ENCODE measurements at places on chromosomes 7 and 10. TPM values are rescaled to one million over a fixed set of nuclear protein-coding genes. Genes with fewer than 3 reads are reported as not detected.

MUC12 gene
- total RNA-seq: not detected

PTPRE gene
- 27.6 TPM for total RNA-seq

NUTM2D gene
- total RNA-seq: 4.9 TPM

DPP6 gene
- not detected for total RNA-seq

LMOD2 gene
- not detected for total RNA-seq

DPYSL4 gene
- 1.8 TPM for total RNA-seq

CLDN15 gene
- 50.4 TPM for total RNA-seq

KLHL7 gene
- 25.6 TPM for total RNA-seq

IL6 gene
- not detected for total RNA-seq

CCM2 gene
- 200 TPM for total RNA-seq

GRCh38 chr10:83023662-83024061, 1115.6 kb upstream of the GHITM start:
- H3K36me3 ChIP-seq: no peaks in the 10 kb centered on the region
- no peaks in the 10 kb centered on the region for H3K27me3 ChIP-seq
- no peaks in the 10 kb centered on the region for H3K4me1 ChIP-seq

DNA sequence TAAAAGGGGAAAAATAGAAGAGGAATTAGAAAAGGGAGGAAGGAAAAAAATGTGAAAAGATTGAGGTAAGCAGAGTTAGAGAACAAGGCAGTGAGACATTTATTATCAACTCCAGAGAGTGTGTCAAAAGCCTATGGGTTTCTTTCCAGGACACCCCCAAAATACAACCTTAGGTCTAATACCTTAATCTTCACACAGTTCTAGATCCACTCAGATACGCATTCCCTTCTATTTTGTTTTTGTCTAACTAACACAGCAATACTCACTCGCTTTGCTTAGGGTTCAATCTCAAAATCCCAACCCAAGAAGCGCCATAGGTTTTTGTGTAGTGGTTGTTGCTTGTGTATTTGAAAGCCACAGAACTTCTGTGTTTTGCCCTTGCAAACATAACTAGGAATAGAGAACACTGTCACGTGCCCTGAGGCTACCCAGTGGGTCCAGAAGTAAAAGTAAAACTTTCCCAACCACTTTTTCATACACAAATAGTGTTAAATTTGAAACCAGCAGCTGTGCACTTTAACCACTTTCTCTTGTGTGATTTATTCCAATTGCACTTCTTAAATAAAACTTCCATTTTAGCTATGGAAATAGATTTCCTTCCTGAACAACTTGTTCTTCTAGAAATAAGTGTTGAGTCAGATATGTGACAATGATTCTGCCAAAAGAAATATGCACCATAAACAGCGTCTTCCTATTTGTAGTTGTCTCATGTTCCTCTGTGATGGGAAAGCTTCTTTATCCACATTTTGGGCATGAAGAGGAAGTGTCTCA, 414.7 kb upstream of the GHITM start:
- no peak for DNase-seq
- no peak overlapping the region for H3K27ac ChIP-seq
- no peaks in the 10 kb centered on the region for H3K4me1 ChIP-seq
- H3K4me3 ChIP-seq: no peak overlapping the region

DNA sequence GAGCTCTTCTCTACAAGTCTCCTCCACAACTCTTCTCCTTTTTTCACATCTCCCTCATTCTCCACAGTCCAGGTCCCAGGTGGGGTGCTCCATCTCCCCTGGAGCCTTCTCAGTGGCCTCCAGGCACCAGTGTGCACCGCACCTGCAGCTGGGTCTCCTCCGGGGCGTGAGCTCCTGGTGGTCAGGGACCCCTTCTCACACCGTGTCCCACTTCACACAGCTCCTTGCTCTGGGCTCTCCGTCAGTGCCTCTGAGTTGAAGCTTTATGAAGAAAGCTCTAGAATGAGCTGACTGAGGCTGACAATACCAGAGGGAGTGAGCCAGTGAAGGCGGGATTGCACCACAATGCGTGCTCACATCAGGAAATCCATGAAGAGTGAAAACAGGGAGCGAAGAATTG, 290.2 kb downstream of the DNAJB6 start:
- H3K27ac ChIP-seq: no peak overlapping the region
- no peak overlapping the region for H3K4me3 ChIP-seq
- H3K27me3 ChIP-seq: no peaks in the 10 kb centered on the region
- peaks cover 50% of the 10 kb centered on the region for H3K4me1 ChIP-seq
- DNase-seq: no peak
- no peaks in the 10 kb centered on the region for H3K36me3 ChIP-seq

DNA sequence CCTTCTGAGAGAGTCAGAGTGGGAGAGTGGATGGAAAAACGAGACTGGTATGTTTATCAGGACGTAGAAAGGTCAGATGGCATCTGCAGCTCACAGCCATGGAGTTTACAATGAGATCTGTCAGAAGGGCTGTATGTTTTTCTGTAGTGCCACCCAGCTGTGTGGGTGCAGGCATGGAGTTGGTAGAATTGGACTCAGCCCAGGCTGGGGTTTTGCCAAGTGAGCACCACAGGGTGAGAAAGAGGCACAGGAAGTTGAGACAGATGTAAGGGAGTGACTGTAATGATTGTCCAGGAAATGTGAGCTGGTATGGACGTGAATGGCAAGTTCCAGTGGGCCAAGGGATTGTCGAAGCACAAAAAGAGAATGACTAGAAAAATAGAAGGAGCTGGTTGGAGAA, 9.1 kb upstream of the ZYX start:
- H3K27ac ChIP-seq: no peak overlapping the region
- peaks cover 43% of the 10 kb centered on the region for H3K4me1 ChIP-seq
- no peaks in the 10 kb centered on the region for H3K36me3 ChIP-seq
- peak; percentile 53 for DNase-seq

- H3K4me3 ChIP-seq: no peak overlapping the region
- no peaks in the 10 kb centered on the region for H3K36me3 ChIP-seq
- H3K27ac ChIP-seq: no peak overlapping the region
- H3K27me3 ChIP-seq: peaks cover 5% of the 10 kb centered on the region
- H3K4me1 ChIP-seq: no peaks in the 10 kb centered on the region
- peak; percentile 5 for DNase-seq
These were observed 6.3 kb upstream of the KCNMA1 start for GRCh38 chr10:77643795-77644468.

DNA sequence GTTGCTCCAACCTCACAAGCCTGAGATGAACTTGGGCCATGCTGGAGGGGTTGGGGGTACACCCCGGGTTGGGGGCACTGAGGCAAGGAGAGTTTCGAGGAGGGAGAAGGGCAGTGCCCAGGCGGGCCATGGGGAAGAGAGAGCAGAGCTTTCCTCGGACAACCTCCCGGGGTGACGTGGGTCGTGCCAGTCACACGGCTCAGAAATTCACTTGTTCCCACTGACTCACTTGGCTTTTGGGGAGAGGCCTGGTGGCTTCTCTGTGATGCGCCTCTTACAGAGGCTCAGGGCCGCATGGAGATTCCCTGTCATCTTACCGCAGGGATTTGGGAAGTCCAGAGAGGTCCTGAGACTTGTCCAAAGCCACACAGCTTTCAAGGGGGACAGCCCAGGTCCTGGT, 2.9 kb downstream of the LAT2 start:
- no peaks in the 10 kb centered on the region for H3K36me3 ChIP-seq
- H3K27ac ChIP-seq: no peak overlapping the region
- peaks cover 14% of the 10 kb centered on the region for H3K4me1 ChIP-seq
- H3K27me3 ChIP-seq: no peaks in the 10 kb centered on the region

DNA sequence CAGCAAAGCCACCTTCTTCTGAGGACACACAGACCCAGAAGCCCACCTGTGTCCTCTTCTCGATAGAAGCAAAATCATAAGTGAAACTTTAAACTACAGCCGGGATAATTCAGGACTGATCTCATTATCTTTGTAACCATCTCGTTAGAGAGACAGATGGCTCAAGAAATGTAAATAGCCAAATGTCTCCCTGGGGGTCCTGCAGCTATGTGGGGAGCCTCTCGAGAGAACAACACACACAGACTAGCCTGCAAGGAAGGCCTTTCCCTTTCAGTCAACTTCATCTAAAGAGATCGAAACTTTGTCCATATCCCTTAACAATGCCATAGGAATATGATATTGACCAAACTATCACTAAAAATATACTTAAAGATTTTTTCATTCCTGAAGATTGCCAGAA, 93.5 kb downstream of the VWC2 start:
- H3K27ac ChIP-seq: no peak overlapping the region
- no peaks in the 10 kb centered on the region for H3K27me3 ChIP-seq
- no peak overlapping the region for H3K4me3 ChIP-seq
- no peak for DNase-seq
- no peaks in the 10 kb centered on the region for H3K36me3 ChIP-seq

GRCh38 chr10:48626986-48627731, 22.3 kb upstream of the ARHGAP22 start:
- no peak overlapping the region for H3K4me3 ChIP-seq
- H3K36me3 ChIP-seq: no peaks in the 10 kb centered on the region
- H3K4me1 ChIP-seq: no peaks in the 10 kb centered on the region
- no peak for DNase-seq
- H3K27ac ChIP-seq: no peak overlapping the region

DNA sequence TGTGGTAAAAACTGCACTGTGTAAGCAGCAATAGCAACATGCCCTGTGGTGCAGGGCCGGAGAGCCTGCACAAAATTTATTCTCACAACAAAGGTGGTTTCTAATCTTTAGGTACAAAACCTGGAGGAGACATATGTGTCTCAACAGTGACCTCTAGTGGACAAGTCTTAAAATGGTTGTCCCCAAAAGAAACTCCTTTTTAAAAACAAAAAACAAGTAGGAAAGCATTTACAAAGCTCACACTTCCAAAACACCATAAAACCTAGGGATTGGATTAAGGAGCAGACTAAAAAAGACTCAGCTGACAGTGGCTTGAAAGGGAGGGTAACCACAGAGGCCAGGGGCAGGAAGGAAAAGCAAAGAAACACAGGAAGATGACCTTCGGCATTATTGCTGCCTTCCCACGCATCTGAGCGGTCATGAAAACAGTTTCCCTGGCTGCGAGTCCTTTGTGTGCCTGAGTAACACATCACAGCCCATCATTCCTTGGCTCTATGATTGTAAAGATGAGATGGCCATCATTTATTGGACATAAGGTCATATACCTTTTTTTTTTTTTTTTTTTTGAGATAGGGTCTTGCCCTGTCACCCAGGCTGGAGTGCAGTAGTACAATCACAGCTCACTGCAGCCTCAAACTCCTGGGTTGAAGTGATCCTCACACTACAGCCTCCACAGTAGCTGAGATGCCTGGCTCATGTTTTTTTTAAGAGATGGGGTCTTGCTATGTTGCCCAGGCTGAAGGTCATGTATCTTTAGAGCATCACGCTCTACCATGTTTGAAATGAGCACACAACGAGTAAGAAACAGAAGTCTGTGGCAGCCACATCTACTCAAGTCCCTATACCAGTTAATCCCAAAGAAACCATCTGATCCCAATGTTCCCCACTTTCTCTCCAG, 39.5 kb downstream of the RSU1 start:
- peaks cover 6% of the 10 kb centered on the region for H3K36me3 ChIP-seq
- H3K4me1 ChIP-seq: peaks cover 28% of the 10 kb centered on the region
- peak; percentile 57 for DNase-seq

GRCh38 chr7:17434841-17435692, 136.6 kb downstream of the AHR start:
- H3K4me3 ChIP-seq: no peak overlapping the region
- DNase-seq: no peak
- no peaks in the 10 kb centered on the region for H3K27me3 ChIP-seq
- H3K27ac ChIP-seq: no peak overlapping the region
- H3K36me3 ChIP-seq: no peaks in the 10 kb centered on the region

GRCh38 chr7:33327427-33327826, 198.1 kb downstream of the BBS9 start:
- no peak for DNase-seq
- H3K27me3 ChIP-seq: no peaks in the 10 kb centered on the region
- H3K27ac ChIP-seq: no peak overlapping the region
- no peak overlapping the region for H3K4me3 ChIP-seq
- H3K4me1 ChIP-seq: no peaks in the 10 kb centered on the region
- no peaks in the 10 kb centered on the region for H3K36me3 ChIP-seq

- no peaks in the 10 kb centered on the region for H3K4me1 ChIP-seq
- no peaks in the 10 kb centered on the region for H3K27me3 ChIP-seq
- no peaks in the 10 kb centered on the region for H3K36me3 ChIP-seq
- H3K27ac ChIP-seq: no peak overlapping the region
These were observed 446.2 kb downstream of the AUTS2 start for GRCh38 chr7:70044525-70044924.

DNA sequence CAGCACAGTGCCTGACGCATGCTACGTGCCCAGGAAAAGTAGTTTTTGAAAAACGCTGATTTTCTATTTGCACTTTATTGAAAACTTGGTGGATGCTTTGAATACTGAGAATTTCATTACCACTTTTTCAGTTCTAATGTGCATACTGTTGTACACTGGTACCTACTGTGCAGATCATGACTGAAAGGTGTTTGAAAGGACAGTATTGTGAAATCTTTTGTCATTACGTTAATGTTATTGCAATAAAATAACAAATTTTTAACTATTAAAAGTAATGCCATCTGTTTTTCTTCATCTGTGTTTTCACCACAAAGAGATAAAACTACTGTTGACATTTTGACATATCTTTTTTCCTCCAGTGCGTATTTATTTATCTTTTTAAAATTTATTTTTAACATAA, 42.1 kb downstream of the CNNM2 start:
- H3K27me3 ChIP-seq: no peaks in the 10 kb centered on the region
- no peaks in the 10 kb centered on the region for H3K4me1 ChIP-seq
- DNase-seq: no peak

All from CD4-positive, alpha-beta memory T cell (primary cell).